ENCODE measurements at places on chromosomes 6 and 20.
A peak's percentile ranks its signal among the peaks of the same experiment; 100 is the strongest.

- no peak for DNase-seq
These were observed 34.2 kb upstream of the SUPT3H start for GRCh38 chr6:45411959-45412358.

GRCh38 chr6:30013291-30013922 is 47.7 kb upstream of the POLR1H start:
- DNase-seq = peak; percentile 21

- DNase-seq = no peak
These were observed 12.5 kb downstream of the ERMARD start for GRCh38 chr6:169763881-169764280.

GRCh38 chr6:45658958-45659357 is 281.2 kb upstream of the SUPT3H start:
- no peak for DNase-seq

DNA sequence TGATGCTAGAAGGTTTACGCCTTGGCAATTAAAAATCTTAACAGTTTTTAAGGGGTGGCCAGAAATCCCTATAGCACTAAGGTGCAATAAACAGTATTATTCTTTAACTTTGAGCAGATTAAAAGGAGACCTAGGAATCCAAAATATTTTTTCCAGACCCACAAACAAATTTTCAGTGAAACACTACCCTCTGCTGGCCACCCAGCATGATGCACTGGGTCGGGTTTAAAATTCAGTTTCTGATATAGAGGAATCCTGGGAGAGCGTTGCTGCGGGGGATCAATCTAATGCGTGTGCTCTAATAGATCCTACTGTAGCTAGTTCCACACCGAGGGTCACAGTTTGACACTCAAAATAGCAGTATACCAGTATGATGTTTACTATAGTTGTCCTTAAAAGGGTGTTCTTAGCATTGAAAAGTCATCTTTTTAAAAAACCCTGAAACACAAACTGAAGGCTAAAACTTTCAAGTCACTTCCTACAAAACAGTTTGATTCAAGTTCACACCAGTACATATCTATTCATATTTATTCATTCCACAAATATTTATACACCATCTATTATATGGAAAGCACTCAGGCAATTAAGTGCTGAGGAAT is 10.2 kb downstream of the UBE3D start:
- DNase-seq = no peak

DNA sequence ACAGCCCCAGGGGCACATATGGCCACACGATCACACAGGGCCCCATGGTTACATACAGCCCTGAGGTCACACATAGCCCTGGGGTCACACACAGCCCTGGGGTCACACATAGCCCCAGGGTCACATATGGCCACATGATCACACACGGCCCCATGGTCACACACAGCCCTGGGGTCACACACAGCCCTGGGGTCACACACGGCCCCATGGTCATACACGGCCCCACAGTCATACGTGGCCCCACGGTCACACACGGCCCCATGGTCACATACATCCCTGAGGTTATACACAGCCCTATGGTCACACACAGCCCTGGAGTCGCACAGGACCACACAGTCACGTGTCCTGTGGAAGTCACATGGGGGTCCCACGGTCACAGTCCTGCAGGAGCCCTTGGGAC is 120.1 kb downstream of the AGPAT4 start:
- no peak for DNase-seq

GRCh38 chr20:50398821-50399554 is 111.2 kb upstream of the PTPN1 start:
- no peak for DNase-seq

DNA sequence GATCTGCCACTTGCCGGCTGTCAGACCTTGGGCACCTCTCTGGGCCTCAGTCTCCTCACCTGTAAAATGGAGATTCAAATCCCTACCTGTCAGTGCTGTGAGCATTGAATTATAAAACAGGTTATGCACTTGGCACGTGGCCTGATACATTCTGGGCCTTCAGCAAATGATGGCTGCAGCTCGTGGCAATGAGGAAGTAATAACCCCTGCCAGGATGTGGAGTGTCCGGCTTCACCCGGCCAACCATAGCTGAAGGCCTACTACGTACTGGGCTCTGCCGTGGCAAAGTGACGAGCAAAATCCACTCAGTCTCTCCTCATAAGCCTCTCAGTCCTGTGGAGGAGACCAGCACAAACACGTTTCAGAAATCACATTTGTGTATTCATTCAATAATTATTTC is 10.9 kb upstream of the VSTM2L start:
- DNase-seq = no peak

DNA sequence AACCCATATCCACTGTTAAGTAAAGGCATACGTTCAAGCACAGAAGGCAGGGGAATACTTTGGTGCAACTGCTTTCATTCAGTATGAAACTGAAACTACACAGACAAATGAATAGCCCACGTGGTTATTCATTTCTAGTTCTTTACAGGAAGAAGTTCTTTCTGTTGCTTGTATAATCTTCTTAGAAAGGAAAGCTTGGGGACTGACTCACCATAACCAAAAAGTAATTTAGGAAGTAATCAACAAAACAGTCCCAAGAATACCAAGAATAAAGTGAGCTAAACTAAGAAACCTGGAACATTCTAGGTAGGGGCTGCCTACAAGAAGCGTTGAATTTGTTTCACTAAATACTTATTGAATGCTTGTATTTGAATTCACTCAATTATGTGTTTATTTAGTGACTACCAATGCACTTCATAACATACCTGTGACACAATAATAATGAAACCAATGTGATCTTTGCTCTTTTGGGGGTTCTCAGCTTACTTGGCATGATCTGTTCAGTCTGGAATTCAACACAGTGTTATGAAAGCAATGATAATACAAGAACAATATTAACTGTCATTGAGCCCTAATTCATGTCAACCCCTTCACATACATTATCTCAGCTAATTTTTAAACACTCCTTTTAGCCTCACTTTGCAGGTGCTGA is 25.1 kb upstream of the KIAA0408 start:
- no peak for DNase-seq

DNA sequence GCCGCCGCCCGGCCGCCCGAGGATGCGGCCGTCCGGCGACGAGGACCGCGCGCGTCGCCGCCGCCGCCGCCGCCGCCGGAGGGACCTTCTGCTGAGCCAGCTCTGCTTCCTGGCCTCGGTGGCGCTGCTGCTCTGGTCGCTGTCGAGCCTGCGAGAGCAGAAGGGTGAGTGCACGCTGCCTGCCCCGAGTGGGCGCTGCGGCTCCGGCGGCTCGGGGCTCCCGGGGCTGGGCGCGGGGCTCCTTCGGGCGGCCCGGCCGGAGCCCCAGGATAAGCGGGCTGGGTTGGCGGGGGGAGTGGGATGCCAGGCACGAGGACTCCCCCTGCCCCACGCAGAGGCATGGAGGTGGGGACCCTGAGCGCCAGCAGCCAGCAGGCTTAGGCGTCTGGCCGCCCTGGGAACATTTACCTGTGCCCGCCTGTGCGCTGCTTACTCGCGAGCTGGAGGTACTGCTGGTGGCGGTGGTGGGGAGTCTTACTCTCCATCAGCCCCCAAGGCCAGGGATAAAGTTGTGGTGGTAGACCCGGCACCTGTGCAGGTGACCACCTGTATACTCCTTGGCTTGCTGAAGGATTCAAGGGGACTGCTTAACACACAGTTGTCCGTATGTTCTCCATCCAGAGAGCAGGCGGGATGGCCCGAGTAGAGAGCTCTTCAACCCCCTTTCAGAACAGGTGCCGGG is 520 bp downstream of the SLC24A3 start:
- no peak for DNase-seq

GRCh38 chr6:21176197-21176596 is 417.4 kb upstream of the SOX4 start:
- no peak for DNase-seq

DNA sequence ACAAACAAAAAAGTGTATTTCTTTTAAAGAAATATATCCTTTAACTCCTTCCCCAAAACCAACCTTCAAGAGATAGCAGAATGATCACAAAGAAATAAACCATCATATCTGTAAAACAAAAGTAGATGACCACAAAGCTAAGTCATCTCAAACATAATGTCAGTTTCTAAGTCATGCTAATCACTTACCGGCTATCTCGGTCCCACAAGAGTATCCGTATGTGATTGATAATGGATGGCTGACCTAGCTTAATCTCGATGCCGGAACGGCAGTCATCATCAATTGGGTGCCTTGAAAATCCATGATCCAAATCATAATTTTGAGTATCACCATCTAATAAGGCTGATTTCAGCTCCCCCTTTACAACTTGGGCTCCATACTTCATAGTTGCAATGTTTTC is 59.7 kb downstream of the BTBD9 start:
- DNase-seq = no peak

- DNase-seq = no peak
These were observed 119.1 kb upstream of the ADGRF1 start for GRCh38 chr6:47161176-47161687.

GRCh38 chr20:6886065-6886729 is 118.7 kb downstream of the BMP2 start:
- no peak for DNase-seq

- DNase-seq = no peak
These were observed 13.1 kb downstream of the JAG1 start for GRCh38 chr20:10660661-10661060.
